Stimulated activated CD8-positive, alpha-beta memory T cell treated with anti-CD3 and anti-CD28 coated beads, Interleukin-7, amount 100 ng/mL, for 4 hours (primary cell): ENCODE measurements at places on chromosomes 4 and X.

DNA sequence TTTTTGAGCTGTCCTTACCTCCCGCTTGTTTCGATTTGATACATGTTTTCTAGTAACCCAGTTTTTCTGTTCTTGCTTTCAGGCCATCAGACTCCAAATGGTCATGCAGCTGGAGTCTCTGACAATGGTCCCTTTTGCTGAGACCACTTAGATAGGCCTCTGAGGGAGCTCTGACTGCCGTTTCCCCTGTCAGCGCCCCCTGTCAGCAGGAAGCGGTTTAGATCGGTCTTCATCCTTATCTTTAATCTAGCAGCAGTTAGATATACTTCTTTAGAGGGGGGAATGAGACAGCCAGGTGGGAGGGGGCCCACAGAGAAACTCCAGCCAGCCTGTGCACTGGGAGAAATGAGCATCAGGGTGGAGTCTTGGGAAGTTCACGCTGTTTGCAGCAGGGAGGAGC is 457.9 kb downstream of the GPAT3 start:
- DNase-seq = no peak

GRCh38 chr4:8368998-8369397 is 71.5 kb downstream of the ACOX3 start:
- no peak for DNase-seq

DNA sequence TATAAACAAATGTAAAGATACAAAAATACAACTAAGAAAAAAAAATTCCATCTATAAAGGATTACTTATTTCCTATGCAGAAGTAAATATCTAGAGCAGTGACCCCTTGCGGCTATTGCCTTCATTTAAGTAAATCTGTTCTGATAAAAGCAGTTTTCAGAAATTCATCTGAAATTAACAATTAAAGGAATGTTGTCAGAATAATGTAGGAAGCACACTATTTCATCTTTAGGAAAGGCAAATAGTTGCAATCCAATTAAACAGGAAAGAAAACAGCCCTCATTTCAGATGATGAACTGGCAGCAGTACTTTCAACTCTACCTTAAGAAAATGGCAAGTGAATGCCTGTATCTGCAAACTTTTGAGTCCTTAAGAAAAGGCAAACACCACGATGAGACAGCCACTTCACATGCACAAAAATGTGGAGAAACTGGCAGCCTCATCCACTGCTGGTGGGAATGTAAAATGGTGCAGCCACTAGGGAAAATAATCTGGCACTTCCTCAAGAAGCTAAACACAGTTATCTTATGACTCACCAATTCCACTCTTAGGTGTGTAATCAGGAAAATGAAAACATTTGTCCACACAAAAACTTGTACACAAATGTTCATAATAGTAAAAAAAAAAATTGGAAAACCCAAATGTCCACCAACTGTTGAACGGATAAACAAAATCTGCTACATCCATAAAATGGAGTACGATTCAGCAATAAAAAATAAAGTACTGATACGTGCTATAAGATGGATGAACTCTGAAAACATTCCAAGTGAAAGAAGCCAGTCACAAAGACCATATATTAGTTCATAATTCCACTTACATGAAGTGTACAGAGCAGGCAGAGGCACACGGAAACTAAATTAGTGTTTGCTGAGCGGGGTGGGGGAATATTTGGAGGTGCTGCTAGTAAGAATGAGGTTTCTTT is 2.0 kb upstream of the THAP9 start:
- DNase-seq = no peak

GRCh38 chr4:16967722-16968121 is 69.3 kb upstream of the LDB2 start:
- DNase-seq = no peak

DNA sequence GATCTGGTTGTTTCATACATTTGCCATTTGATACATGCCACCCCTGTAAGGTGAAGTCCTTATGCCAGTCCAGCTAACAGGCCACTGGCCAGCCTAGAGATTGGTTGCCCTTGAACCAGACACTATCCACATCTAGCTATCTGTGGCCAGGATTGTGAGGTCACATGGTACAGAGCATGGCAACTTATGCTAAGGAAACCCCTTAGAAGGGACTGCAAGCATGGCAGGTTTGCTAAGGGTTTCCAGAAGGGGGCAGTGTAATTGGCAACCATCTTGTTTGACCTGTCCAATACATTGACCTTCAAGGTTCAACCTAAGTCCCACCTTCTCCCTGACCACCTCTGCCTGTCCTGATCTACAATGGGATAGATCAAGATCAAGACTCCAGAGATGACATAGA is 47.5 kb downstream of the SMC1A start:
- no peak for DNase-seq

DNA sequence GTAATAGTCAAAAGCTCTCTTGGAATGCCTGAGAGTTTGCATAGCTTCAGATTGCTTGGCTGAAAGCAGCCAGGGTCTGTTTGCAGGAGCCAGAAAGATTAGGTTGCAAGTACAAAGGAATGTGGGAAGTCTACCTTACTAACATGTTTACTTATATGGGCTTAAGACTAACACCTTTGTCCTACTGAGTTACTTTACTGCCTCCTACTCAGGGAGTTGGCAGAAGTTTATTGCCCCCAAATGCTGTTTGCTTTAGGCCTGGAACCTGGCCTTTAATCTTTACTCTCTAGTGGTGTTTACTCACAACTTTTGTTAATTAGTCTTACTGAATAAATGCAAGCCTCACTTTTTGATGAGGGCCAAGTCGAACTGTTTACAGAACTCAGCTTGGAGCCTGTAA is 219.4 kb upstream of the ZC4H2 start:
- no peak for DNase-seq

- no peak for DNase-seq
Measured at GRCh38 chr4:81049330-81049729, 18.8 kb downstream of the BMP3 start.

DNA sequence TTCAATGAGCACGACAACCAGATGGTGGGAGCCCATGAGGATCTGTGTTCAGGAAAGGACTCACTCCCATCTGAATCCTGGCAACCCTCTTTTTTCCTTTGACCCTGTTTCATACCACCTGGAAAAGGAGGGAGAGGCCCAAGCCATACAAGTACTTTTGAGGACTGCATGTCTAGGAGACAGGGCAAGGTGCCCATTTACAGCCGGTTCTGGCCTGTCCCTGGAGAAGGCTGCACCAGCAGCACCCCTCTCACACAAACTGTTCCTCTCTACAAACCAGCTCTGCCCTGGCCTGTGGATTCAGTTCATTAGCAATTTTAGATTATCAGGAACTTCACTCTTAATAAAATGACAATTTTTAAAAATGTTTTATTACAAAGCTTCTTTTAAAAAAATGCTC is 57.5 kb downstream of the HADH start:
- no peak for DNase-seq

DNA sequence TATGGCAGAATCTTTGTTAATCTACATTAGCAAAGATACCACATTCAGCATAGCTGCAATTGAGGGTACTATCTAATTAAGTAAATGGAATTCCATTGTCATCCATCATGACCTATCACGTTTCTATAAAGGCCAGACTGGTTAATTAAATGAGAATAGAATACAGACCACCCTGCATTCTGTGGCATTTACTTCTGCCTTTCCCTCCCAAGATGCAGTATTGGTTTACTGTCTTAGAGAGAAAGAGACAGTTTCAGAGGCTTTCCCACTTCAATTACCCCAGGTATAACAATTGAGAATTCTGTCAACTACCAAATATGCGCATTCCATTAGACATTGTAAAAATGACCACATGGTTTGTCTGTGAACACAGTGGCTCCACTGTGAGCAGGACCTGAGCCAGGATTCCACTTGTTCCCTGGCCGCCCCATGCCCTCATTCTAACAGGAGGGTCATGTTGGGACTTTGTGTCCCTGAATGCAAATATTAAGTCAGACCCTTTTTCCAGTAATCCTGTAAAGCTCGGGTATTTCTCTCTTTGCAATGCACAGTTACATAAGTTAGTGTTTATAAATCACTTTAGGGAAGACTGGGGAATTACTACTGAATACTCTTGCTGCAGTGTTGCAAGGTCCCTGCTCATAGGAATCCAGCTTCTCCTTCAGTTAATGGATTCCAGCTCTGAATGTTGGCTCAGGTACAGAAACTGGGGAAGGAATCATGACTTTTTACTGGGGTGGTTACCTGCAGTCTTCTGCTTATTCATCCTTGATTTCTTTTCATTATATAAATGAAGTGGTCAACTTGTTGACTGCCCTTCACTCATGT is 261.0 kb downstream of the PDGFC start:
- DNase-seq = no peak

GRCh38 chr4:151173871-151174270 is 74.4 kb downstream of the RPS3A start:
- no peak for DNase-seq

DNA sequence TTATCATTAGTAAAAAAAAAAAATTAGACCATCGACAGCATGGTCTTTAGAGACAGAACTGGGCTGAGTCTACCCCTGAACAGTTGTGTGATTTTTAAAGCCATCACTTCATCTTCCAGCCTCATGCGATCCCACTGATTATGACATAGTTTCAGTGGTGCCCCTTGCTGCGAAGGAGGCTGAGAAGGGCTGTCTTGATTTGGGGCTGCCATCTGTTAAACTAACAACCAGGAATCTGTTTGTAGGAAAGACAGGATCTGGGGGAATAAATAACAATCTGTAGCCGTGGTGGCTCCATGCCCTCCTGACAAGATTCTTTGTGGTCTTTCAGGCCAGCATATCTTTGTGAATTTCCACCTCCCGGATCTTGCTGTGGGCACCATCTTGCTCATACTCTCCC is 17.1 kb downstream of the SLC34A2 start:
- no peak for DNase-seq

DNA sequence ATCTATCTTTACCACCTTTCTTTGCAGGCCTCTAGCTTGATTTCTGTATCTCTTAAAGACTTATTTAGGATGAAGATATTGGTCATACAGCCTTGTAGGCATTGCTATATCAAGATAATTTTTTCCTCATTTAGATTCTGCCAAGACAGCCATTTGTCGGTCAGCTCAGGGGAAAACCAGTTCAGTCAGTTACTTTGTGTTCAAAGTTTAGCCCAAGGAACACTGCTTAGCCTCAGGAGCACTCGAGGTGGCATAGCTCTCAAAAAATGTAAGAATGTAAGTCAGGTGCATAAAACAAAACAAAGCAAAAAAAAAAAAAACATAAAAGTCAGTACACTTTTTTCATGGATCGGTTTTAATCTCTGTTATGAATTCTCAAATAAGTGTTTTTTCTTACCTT is 43.4 kb downstream of the NRK start:
- no peak for DNase-seq

GRCh38 chrX:152170621-152171020 is 32.2 kb upstream of the MAGEA10 start:
- no peak for DNase-seq

- DNase-seq = no peak
Measured at GRCh38 chrX:100409610-100410590, at the start of gene PCDH19. Gene PCDH19 (minus strand): TSS chrX:100410273. CDS start chrX:100408597, 1,676 bp downstream.

DNA sequence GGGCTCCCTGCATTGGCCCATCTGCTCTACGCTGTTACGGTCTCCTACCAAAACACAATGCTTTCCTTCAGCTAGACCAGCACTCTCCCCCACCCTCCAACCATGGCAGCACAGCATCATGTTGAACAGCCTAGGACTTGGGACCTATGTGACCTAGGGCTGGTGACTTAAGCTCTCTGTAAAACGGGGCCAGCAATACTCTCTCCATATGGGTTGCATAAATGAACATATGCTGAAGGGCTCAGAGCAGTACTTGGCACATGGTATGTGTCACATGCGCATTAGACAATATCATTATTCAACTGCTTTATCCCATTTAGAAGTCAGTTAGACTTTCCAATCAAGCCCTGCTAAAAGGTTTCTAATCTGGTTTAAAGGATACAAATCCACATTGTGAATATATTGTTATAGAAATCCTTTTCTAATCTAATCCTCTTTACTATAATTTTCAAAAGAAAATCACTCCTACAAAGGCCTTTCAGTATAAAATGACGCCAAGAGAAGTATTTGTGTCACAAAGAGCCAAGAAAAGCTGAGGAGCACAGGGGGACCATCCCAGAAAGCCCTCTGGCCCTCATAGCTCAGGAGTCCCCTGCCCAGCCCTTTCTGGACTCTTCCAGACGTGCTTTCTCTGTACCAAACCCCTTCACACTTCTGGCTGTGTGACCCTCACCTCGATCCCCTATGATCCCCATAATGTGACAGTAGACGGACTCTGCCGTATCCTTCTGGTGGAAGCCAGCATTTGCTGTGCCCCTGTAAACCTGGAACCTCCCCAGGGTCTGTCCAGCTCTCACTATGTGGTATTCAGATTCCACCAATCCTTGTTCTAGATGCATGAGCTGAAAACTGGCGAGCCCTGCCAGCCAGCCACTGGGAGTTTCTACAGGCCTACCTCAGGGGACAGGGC is 42.3 kb downstream of the NSG1 start:
- DNase-seq = no peak

DNA sequence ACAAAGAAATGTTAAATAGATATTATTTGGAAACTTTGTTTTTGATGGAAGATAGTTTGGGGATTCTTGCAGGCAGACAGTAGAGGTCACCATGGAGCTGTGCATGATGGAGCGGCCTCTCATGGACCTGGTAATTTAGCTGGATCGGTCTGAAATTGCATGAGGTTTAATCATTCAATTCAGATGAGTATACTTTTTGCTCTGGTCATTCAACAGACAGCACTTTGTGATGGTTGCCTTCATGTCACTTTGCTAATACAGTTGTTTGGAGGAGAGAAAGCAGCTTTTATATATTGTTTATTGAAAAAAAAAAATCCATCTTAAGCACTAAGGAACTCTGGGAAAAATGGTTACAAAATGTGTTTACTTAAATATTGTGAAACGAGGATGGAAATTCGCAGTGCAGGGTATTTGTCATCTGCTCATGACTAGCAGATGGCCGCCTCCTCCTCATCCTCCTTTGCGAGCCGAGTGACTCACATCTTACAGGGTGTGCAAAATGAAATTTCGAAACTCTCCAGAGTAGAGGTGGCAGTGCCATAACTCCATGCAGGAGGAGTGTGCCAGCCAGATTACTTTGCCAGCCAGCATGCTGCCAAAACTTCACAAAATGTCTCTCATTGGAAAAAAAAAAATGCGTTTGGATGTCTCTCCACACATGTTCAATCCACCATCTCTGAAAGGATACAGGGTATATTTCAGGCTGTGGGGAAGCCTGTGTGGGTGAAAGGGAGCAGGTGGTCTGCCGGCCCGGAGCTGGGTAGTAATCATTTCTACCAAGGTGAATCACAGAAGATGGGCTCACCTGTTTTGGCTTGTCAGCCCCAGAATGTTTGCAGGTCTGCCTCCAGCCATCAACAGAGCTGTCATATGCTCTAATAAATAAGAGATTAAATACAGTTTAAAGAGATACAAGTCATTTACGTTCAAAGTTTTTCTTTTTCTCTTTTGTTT is 314.9 kb upstream of the DIPK2B start:
- no peak for DNase-seq

GRCh38 chr4:142330311-142330710 is 515.8 kb downstream of the INPP4B start:
- no peak for DNase-seq

DNA sequence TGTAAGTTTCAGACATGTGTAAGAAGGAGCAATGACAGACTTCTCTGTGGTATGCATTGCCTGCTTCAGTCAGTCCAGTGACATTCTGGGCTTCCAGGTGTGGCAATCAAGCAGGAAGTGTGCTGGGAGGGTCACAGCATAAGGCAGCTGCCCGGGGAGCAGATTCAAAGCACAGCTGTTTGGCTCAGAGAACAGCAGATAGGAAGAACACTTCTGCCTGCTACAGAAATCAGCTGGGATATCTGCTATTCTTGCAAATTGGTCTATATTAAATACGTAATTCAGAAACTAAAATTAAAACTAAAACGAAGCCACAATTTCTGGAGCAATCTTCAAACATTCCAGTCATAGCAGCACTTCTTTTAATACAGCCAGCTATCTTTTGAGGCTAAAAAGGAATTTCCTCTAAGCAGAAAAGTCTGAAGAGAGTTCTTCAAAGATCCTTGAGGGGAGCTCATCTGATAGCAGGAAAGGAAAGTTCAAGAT is 47.5 kb upstream of the GALNT7 start:
- DNase-seq = no peak
